Activated T-cell treated with anti-CD3 and anti-CD28 coated beads, Interleukin-2, amount 50 U/mL, for 48 hours (primary cell): ENCODE measurements at places on chromosomes 6 and 20.
A peak's percentile ranks its signal among the peaks of the same experiment; 100 is the strongest.

DNA sequence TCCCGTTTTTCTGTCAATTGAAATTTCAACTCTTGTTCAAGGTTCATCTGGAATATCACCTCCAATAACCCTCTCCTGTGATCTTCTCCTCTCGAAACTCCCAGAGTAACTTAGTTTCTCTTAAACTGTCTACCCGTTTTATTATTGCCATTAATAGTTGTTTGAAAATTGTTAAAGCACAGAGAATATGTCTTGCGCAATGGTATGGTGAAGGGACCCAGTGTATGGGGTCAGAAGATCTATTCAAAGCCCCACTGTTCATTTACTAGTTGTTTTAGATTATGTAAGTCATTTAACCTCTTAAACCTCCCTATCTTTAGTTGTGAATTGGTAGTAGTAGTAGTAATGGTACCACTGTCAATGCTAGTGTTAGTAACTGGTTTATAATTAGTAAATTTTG lies 6.2 kb upstream of the TAB2 start:
- DNase-seq = no peak

- no peak for DNase-seq
Measured at GRCh38 chr6:21377356-21377755, 216.2 kb upstream of the SOX4 start.

DNA sequence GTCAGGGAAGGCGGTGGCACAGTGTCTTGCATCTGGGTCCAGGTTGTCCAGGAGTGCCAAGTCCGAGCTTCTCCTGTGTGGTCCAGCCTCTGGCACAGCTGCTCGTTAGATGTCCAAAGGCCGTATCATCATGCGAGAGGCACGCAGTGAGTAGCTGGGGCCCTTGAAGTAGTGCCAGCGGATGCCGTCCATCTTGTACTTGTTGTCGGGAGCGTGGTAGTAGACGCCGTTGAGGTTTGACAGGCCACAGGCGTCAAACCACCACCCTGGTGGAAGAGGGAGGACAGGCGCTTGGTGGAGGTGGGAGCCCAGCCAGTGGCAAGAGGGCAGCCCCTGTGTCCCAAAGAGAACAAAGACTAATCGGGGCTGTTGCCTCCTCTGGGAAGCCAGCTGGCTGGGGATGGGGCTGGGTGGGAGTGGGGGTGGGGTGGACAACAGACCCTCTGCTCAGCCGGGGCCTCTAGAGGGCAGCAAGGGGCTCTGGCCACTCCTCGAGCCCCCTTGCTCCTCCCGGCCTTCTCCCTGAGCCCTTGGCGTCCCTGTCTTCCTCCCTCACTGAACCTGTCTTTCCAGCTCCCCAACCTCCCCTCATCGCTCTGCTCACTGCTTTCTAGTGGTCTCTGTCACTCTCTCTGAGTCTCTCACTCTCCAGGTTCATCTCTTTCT lies 39.5 kb downstream of the FAM110A start:
- no peak for DNase-seq

GRCh38 chr20:25461786-25462545 lies 54.5 kb downstream of the GINS1 start:
- DNase-seq = no peak

DNA sequence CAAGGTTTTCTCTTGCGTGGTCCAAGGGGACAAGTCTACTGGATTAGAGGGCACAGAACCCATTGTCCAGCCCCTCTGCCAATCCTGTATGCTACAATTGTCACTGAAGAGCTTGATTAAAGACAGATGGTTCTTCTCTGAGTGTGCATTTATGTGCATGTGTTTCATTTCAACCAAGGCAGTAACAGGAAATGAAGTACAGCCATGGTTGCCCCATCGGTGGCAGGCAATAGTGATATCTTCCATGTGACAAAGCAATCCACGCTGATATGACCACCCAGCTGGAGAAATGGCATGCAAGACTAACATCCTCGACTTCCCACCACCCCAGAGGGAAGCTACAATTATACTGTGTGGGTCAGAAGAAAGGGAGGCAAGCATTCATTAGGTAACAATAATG lies 85.5 kb downstream of the UNC5CL start:
- DNase-seq = no peak

GRCh38 chr6:19812512-19813119 lies 24.6 kb upstream of the ID4 start:
- DNase-seq = no peak

DNA sequence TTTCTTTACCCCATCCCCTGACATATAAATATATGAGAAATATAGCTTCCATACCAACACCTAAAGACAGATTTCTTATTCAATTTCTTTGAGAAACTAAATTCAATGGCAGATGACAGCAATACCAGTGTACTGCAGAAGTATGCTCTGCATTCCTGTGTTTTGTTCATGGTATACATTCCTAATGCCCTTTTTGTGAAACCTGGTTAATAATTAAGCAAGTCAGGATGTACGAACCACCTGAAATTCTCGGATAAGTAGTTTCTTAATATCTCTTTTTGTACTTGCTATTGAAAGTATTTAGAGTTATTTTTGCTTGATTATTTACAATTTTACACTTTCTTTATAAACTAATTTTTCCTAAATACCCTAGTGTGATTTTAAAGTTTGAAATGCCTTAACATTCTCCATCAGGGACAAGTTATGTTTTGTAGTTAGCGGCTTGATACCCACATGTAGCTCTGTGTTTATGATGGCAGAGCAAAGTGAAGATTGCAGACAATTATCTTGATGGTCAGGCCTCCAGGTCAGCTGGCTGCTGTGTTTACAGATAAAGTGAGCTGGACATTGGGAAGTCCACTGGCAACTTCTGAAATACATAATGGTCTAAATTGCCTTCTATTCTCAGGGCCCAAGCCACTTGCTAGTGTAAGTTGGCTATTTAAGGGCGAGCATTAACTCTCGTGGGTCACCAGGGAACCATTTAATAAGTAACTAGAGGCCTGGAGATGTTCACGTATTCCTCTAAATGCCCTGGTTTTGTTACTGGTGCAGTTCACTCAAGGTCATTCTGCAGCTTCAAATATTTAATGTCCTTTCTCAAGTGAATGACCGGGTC lies 58.2 kb downstream of the PLCB1 start:
- no peak for DNase-seq

DNA sequence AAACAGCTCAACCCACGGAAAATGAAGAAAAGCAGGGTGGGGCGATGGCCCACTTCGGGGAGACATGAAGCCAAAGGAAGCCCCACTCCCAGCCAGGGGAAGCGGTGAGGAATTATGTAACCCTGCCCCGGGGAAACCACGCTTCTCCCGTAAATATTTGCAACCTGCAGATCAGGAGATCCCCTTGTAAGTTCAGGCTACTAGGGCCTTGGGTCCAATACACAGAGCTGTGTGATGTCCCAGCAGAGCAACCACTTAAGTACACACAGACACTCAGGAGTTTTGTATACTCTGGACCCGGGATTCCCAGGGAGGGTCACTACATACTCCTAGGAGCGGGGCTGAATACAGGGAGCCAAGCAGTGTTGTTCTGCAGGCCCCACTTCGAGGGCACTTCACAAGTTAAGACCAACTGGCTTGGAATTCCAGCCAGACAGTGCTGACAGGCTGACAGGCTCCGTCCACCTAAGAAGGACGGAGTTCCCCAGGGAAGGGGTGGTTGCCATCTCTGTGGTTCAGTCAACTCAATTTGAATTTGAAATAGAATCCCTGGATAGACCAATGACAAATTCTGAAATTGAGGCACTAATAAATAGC lies 301.4 kb upstream of the THEMIS start:
- no peak for DNase-seq

GRCh38 chr6:107813555-107814194 lies 10.4 kb downstream of the SCML4 start:
- DNase-seq = peak; percentile 10

GRCh38 chr20:58838174-58838573 lies 12.5 kb downstream of the GNAS-AS1 start:
- DNase-seq = no peak

- no peak for DNase-seq
Measured at GRCh38 chr6:168506460-168506859, 65.5 kb downstream of the SMOC2 start.

DNA sequence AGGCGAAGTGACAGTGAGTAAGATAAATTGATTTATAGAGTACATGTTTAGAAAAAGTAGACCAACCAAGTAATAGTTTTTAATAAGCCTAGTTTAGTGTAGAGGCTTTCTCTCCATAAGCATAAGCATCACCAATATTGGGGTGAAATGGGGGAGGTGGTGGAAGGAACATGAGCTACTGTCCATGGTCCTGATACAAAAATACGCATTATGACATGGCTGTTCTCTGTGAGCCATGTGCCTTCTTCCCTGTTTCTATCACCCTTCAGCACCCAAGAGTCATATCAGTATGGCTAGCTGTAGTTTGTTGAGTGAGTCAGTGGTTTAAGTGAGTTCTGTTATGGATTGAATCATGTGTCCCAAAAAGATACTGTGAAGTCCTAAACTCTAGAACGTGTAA lies 150.8 kb downstream of the EDN1 start:
- DNase-seq = no peak

DNA sequence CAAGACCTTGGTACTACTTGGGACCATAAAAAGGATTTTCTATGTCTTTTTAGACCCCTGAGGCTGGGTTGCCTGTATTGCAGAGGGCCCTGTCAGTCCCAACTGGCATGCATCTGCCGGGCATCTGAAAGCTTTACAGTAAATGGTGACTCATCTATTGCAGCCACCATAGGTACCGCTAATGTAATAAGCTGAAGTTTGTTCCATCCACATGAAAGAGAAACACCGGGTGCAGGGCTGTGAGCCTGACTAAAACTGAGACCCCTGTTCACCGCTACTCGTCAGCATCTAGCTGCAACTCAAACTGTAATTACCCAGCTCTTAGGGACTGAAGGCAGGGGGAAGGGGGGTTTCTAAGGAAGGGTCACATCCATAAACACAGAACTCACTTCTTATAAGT lies 49.5 kb downstream of the TRERF1 start:
- DNase-seq = peak; percentile 71

DNA sequence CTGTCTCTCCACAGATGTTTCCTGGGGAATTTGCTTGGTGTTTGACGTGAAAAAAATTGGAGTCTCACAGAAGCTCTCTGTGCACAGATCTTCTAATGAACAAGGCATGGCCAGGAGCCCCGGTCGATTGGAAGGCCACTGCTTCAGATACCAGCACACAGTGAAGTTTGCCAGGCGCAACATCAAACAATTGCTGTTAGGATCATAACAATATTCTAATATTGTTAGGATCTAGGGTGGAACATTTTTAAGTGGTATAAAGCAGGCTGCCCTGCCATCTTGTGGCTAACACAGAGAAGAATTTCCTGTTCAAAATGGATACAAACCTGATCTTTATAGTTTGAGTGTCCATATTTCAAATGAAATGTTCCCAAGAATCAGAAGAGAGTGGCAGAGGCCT lies 64.1 kb downstream of the C6orf118 start:
- no peak for DNase-seq

DNA sequence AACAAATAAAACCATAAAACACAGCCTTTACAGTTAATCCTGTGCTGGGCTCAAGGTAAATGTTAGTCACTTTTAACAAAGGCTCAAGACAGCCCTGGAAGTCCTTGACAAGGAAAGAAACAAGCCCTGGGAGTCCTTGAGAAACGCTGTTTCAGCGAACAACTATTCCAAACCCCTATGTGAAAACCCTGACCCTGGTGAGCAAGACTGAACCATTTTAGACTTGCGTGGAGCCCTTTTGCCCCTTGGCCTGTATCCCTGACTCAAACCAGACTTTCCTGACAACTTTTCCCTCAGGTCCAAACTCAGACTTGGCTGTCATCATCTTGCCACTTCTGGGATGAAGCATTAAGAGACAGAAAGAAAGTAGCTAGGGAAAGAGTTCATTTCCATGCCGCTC lies 180.4 kb downstream of the AIG1 start:
- no peak for DNase-seq

DNA sequence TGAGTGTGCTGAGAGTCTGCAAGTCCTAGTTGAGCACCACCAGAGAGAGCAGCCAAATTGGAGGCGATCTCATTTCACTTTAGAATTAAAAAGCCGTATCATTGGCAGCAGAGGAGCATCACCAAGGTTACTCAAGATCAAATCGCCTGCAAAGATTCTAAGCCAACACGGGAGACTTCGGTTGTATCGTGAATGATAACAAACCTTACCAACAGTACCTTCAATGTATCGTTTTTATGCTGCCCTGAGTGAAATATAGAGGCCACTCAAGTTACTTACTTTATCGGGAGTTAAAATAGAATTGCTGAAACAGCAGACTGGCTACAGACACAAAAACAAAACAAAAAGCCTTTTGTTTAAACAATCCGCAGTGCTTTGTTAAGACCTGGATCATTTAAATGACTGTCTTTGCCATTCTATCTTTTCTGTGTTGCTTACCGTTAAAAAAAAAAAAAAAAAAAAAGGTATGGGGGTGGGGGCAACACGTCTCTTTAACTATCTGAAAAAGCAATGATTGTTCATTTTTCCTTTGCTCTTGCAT lies 14.2 kb downstream of the NHSL1 start:
- no peak for DNase-seq

GRCh38 chr20:39338469-39339376 lies 376.6 kb downstream of the DHX35 start:
- DNase-seq = no peak

- no peak for DNase-seq
Measured at GRCh38 chr6:20426177-20427082, 24.8 kb downstream of the E2F3 start.

DNA sequence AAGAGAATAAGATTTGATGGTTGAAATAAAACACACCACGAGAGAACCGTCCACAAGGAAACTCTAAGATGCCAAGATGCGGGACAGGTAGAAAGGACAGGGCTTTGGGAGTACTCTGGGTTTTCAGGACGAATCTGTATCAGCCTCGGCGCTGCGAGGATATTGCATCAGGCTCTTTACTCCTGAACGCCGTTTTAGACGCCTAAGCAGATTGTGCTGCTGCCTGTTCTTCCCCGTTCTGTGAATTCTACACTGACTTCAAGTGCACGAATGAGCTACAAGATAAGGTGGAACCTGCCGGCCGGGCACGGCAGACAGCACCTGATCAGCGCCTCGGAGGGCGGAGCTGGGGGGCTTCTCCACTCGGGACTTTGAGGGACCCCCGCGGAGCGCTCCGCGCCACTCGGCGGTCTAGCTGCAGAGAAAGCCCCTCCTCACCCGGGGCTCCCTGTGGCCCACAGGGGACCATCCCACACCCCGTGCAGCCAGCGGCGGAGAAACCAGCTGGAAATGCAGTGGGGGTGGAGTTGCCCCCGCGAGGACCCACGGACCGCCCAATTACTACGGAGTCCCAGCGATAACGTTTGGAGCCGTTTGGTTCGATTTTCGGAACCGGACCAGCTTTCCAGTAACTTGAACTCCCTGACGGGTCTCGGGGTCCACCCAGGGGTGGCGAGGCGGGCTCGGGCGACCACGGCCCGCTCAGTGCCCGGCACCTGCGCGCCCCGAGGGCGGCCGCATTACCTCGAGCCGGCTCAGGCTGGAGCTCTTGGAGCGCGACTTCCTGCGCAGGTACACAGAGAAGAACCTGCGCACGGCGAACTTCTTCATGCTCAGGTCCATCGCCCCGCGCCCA lies 646 bp downstream of the RPS6KA2 start:
- DNase-seq = peak; percentile 48

GRCh38 chr6:71982389-71982788 lies 96.0 kb downstream of the RIMS1 start:
- no peak for DNase-seq

GRCh38 chr6:106966229-106966628 lies 8.3 kb downstream of the CD24 start:
- DNase-seq = no peak
